Femur (tissue), 1 donor: ENCODE measurements at places on chromosomes 5 and 9.
A peak's percentile ranks its signal among the peaks of the same experiment; 100 is the strongest.

GRCh38 chr5:172939071-172939470, 20.2 kb upstream of the RPL26L1 start:
- DNase-seq, result no peak

DNA sequence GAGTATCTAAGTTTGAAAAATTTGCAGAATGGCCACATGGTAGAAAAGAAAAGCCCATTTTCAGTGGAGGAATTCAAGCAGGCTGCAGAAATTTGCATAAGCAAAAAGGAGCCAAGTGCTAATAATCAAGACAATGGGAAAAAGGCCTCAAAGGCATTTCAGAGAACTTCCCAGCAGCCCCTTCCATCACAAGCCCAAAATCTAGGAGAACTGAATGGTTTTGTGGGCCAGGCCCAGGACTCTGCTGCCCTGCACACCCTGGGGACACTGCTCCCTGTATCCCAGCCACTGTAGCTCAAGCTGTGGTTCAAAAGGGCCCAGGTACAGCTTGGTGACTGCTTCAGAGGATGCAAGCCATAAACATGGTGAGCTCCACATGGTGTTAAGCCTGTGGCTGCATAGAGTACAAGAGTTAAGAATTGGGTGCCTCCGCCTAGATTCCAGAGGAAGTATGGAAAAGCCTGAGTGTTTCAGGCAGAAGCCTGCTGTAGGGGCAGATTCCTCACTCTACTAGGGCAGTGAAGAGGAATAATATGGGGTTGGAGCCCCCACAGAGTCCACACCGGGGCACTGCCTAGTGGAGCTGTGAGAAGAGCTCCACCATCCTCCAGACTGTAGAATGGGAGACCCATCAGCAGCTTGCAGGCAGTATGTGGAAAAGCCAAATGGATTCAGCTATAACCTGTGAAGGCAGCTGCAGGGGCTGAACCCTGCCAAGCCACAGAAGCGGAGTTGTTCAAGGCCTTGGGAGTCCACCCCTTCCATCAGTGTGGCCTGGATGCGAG, 720.7 kb upstream of the CTNND2 start:
- no peak for DNase-seq

GRCh38 chr5:170173647-170174046, 59.1 kb upstream of the C5orf58 start:
- DNase-seq, result no peak

DNA sequence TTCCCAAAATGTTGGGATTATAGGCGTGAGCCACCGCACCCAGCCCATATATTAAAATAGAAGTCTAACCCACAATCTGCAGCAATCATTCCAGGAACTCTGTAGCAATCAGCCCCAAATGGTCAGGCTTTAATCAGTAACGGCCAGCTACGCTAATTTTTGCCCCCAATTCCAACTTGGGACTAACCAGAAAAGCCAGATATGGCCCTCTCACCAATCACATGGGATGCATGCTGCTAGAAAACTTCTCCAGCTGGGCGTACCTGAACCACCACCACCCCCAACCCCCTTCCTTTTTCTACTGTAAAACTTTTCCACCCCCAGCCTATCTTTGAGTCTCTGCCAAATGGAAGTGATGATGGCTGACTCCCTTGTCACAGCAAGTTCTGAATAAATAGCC, 4.1 kb downstream of the SUSD1 start:
- no peak for DNase-seq

DNA sequence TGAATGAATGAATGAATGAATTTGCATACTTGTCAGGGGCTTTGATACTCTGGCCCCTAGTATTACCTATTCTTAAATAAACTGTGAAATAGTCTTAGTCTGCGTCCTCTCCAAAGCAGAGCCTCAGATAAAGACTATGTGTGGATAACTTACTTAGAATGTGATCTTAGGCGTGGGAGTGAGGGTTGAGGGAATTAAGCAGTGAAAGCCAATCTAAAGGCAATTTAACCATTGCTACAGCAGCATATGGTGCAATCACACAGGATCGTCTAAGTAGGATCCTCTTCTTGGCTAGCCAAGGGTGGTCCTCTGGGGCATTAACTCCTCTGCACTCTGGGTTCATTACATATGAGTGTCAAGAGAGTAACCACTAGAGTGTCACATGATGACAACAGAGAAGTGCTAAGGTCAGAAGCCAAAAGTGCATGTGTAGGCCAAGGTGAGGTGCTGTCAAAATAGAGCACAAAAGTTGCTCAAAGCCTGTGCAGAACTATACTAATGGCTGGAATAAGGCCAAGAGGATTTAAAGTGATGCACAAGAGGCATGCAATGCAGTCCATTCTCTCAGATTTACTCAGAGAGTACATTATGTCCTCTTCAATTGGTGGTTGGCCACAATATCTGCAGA, 274.4 kb upstream of the SEMA6A start:
- DNase-seq, result no peak

GRCh38 chr5:5432020-5432707, 9.7 kb downstream of the ICE1 start:
- no peak for DNase-seq

- DNase-seq, result peak; percentile 56
These were observed 16.2 kb downstream of the ATPSCKMT start for GRCh38 chr5:10233505-10233904.

DNA sequence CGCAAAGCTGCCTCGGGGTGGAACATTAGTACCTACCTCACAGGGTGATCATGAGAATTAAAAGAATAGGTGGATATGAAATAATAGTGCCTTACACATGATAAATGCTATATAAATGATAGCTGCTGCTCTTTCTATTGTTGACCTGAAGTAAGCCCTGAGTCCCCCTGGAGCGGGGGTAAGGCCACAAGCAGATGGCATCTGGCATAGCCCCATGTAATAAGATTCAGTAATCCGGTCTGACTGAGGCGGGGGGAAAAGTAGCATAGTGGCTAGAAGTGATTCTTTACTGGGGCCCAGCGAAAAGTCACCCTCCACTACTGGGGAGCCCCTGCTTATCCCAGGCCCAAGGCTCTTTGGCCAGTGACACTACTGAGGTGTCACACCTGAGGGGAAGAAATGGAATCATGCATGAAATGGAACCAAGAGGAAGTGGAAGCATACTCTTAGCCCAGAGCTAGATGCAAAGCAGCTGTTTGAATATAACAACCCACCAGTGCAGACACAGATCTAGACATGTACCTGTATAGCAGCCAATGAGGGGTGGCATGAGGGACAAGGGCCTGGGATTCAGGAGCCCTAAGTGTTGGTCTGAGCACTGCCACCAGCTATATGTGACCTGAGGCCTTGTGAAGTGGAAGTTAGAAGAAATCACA, 16.1 kb upstream of the FGFR4 start:
- no peak for DNase-seq
